Gastroesophageal sphincter (tissue), 4 donors: ENCODE measurements at places on chromosomes 1 and 21.

DNA sequence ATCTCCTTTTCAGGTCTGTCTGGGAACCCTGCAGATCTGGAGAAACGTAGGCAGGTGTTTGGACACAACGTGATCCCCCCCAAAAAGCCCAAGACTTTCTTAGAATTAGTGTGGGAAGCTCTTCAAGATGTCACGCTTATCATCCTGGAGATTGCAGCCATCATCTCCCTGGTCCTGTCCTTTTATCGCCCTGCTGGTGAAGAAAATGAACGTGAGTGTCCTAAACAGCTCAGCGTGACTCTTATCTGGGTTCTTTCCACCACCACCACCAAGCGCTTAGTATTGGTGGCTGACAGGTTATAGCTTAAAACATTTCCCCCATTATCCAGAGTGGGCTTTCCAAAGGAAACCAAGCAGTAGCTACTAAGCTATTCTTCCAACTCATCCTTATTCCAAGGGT lies 66.8 kb upstream of the LAX1 start:
- ATAC-seq = no peak

GRCh38 chr1:228284148-228284495 lies 76.3 kb downstream of the OBSCN start:
- ATAC-seq = no peak

DNA sequence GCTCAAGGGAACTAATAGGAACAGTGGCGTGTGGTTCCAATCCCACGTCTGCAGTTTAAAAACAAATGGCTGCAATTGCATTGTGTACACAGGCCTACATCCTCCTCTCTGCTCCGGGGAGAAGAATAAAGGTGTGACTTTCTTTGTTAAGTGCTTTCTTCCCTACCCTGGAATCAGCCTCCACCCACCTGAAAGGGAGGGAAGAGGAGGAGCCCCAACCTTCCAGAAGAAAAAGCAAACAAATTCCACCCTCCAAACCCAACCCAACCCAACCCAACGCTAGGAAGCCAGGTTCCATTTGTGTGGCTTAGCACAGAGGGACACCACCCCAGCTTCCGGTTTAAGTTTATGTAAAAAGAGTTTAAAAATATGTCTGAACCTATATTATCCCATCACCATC lies 11.8 kb upstream of the BACE2 start:
- no peak for ATAC-seq

- no peak for ATAC-seq
Measured at GRCh38 chr1:246923482-246923881, 8.3 kb downstream of the AHCTF1 start.

GRCh38 chr1:77975907-77976306 lies 3.0 kb downstream of the FUBP1 start:
- no peak for ATAC-seq

GRCh38 chr21:31397515-31397926 lies 53.5 kb upstream of the TIAM1 start:
- ATAC-seq = no peak

GRCh38 chr1:67898033-67898726 lies 64.9 kb upstream of the GNG12 start:
- no peak for ATAC-seq

DNA sequence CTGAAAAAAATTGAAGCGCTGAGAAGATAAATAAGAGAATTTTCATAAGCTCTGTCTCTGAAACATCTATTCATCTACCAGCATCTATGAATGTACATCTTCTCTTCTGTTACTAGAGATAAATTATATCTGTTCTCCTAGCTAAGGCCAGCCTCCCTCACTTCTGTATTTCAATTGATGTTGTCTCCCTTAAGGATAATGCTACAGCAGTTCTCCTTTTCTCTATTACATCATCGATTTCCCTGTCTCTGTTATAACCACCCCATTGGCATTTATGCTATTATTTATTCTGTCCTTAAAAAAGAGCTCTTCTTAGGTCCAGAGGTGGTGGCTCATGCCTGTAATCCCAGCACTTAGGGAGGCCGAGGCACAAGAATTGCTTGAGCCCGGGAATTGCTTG lies 42.9 kb upstream of the TMCO2 start:
- ATAC-seq = no peak

DNA sequence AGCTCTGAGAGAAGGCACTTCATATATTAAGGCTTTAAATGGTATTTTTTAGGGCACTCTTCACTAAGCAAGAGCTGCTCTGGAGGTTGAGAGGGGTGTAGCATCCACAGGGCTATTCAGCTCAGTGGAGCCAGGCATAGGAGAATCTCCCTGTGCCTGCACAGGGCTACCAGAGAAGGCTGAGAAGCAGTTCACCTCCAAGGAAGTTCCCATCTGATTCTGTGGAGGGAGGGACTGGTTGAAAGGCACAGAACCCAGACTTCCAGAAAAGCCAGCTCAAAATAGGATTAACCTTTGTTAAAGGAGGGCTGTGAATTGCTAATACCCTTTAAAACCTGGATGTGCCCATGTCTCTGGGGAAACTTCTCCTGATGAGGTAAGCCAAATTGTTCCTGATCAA lies 304.5 kb downstream of the TTLL7 start:
- ATAC-seq = no peak

- no peak for ATAC-seq
Measured at GRCh38 chr1:180615493-180616290, 16.1 kb upstream of the XPR1 start.

DNA sequence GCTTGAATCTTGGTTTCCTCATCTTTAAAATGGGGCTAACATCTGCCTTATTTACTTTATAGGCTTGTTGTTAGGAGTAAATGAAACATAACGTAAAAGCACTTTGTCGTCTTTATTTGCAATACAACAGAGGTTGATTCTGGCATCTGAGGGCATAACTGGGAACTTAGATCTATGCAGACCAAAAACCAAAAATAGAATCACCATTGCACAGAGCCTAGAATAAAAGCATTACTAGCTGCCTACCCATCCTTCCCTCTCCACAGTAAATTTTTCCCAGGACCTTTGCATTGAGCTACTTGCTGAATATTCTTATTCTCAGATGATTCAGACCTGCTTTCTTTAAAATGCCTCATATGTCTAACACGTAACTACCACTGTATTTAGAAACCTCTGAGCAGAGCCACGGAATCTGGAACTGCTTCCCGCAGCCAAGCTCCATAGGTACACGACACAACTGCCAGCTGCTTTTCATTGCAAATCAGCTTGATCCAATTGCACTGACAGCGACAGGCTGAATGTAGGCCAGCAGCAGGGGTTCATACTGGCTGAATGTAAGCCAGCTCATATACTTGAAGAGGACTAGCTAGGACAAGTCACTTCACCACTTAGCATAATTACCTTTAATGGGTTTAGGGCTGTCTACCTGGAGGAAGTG lies 33.2 kb upstream of the SERBP1 start:
- ATAC-seq = no peak

GRCh38 chr1:6584126-6585080 lies 4.6 kb downstream of the ZBTB48 start:
- no peak for ATAC-seq

- ATAC-seq = no peak
Measured at GRCh38 chr1:63874278-63874880, 100.6 kb downstream of the ROR1 start.

- ATAC-seq = no peak
Measured at GRCh38 chr1:17846341-17846740, 91.2 kb downstream of the ACTL8 start.
